ENCODE measurements at places on chromosomes 7 and 10. TPM values are rescaled to one million over a fixed set of nuclear protein-coding genes. Genes with fewer than 3 reads are reported as not detected.

DNA sequence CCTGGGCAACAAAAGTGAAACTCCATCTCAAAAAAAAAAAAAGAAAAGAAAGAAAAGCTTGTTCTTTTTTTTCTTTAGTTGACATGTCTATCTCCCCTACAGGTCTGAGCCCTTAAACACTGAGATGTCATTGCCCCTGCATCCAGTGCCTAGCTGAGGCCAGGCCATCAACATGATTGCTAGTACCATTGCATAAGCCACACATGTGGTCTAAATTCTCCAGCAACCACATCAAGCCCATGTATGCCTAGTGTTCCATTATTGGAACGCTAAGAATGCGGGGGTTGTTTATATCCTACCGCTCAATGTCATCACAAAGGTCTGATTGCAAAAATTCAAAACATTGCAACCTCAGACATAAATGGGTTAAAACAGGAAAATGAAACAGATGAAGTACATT, 62.7 kb downstream of the NPTX2 start:
- no peak for DNase-seq

DNA sequence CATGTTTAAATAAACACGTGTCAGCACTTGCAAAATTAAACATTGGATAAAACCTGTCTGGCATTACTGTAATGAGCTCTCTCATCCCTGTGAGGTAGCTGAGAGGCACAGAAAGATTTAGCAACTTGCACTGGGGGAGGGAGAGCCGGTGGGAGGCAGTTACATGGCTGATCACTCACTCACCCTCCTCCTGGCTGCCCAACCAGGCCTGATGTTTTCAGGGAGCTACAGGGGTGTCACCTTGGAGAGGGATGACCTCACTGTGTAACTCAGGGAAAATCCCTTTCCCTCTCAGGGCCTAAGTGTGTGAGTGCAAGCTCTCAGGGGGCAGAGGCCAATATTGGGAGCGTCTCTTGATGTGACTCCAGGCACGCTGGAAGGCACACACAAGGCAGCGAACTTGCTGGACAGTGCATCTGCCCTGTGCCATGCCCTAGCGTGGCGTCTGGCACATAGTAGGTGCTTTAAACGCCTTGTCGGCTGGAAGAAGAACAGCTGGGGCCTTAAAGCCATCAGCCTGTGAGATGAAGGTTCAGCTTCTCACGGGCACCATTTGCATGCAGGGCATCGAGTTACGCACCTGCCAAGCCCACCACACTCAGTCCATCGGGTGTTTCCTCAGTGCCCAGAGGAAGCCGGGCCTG, 51.1 kb downstream of the ELFN1 start:
- no peak for DNase-seq

ABCB4 gene
- 0.63 TPM for polyA plus RNA-seq

- no peak for DNase-seq
Measured at GRCh38 chr7:150756858-150757257, 19.6 kb downstream of the GIMAP5 start.

NPS gene
- not detected for polyA plus RNA-seq

ACTL6B gene
- polyA plus RNA-seq, result not detected

- no peak for DNase-seq
Measured at GRCh38 chr7:32868116-32868515, 23.4 kb downstream of the KBTBD2 start.

GTPBP4 gene
- polyA plus RNA-seq, result 21.6 TPM

GRCh38 chr10:33421789-33422462, 87.5 kb upstream of the NRP1 start:
- peak; percentile 73 for DNase-seq

DNA sequence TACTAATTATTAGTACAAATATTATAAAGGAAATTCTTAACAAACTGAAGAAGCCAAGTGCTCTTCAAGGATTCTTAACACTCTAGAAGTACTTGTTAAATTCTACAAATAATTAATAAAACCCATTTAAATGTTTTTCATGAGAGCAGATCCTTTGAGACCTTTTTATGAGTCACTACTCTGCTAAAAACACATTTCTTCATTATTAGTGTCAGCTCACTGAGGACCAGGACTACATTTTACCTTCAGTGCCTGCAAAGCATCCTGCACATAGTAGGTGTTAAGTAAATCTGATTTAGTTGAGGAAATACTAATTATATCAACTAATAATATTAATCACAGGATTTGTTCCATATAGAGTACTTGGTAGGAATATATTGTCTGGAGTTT, 273.6 kb downstream of the PHTF2 start:
- no peak for DNase-seq

DNA sequence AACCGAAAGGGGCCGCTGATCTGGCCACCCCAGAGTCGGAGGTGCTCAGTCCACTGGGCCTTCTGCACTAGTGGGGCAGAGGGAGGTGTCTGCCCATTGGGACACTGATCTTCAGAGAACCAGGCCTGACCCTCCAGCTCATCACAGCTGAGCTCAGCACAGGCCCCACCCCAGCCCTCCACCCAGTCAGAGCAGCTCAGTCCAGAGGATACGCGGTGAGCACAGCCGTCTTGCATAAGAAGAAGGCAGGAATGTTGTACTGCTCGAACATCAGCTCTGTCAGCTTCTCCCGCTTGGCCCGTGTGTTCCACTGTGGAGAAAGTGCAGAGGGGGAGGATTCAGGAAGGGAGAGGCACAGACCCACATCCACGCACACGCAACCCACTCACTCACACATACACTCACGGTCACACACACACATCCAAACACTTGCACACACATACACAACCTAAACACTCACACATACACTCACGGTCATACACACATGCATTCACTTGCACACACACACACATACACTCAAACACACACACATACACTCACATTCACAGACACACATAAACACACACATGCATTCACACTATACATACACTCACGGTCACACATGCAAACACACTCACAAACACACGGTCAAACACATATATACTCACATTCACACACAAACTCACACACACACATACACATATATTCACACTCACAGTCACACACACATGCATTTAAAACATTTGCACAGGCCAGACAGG, 6.3 kb downstream of the ACTL6B start:
- DNase-seq, result no peak

ADAM8 gene
- polyA plus RNA-seq, result 1.0 TPM

DNA sequence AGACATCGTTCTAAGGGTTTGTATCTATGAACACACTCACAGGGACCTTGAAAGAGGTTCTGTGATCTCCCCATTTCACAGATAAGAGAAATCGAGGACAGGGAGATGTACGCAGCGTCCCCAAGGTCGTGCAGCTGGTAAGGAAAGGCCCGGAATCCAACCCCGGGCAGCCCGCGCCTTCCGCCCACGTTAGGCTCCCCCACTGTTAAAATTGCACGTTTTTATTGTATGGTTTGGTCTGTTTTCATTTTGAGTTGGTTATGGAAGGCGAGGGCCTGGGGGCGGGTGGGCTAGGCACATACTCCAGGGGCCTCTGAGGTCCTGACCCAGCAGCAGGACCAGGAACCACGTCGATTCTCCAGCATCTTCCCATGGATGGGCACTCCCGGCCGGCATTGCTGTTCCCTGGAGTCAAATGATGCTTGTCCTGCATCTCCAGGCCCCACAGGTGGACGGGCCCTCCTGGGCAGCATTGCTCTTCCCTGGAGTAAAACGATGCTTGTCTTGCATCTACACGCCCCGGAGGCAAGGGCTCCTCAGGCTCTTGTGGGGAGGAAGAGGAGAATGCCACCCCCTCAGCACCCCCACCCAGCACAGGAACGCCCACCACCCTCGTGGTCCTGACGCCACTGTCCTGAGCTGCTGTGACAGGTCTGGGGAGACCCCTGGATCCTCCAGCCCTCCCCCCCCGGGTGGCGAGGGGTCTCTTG, 65.9 kb downstream of the PDGFA start:
- DNase-seq, result no peak

DNA sequence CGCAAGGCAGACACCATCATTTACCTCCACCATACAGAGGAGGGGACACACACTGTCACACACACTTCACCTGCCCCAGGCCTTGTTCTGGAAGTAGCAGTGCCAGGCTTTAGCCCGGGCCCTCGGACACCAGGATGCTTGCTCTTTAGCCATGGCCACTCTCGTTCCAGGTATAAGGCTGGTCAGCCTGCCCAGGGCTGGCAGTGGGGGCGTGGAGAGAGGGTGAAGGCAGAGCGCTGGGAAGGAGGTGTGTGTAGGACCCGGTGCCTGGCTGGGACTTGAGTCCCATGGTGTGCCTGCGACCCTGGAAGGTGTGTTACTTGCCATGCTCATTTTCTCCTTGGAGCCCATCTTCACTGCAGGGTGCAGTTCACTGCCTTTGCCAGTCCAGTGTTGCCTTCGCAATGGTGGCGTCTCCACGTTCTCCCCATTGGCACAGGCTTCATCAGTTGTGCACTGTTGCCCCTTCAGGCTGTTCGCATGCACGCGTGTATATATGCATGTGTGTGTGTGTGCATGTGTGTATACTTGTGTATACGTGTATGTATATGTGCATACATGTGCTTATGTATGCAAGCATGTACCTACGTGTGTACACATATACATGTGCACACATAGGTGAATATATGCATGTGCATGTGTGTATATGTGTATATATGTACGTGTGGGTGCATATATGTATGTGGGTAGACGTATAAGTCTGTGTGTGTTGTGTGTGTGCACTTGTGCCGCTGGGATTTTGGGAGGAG, 153.4 kb downstream of the CAMK1D start:
- peak; percentile 57 for DNase-seq

FLNC gene
- polyA plus RNA-seq, result 7.8 TPM

GRCh38 chr7:107996072-107996882, 6.7 kb downstream of the LAMB1 start:
- DNase-seq, result no peak

GPRIN2 gene
- 0.54 TPM for polyA plus RNA-seq

TCAF2 gene
- 1.9 TPM for polyA plus RNA-seq

GNGT1 gene
- polyA plus RNA-seq, result not detected

IFIT1B gene
- polyA plus RNA-seq, result not detected

ADCY1 gene
- polyA plus RNA-seq, result 0.20 TPM

DNA sequence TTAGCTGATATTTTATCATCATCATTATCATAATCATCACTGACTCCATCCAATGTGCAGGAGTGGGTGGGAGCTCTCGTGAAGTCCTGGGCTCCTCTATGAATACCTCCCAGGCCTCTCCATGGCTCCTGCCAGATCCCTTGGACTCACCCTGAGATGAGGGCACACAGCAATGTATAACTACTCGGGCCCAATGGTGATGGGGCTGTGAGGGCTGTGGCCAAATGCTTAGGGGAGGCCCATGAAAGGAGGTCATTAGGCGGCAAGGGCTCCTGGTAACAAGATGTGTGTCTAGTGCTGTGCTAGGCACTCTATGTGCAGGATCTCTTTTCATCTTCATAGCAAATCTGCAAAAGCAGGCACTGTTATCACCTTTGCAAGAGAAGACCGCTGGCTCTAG, 270.9 kb downstream of the GLRX3 start:
- no peak for DNase-seq

ZNF679 gene
- polyA plus RNA-seq, result not detected

UROS gene
- 39.1 TPM for polyA plus RNA-seq

DNA sequence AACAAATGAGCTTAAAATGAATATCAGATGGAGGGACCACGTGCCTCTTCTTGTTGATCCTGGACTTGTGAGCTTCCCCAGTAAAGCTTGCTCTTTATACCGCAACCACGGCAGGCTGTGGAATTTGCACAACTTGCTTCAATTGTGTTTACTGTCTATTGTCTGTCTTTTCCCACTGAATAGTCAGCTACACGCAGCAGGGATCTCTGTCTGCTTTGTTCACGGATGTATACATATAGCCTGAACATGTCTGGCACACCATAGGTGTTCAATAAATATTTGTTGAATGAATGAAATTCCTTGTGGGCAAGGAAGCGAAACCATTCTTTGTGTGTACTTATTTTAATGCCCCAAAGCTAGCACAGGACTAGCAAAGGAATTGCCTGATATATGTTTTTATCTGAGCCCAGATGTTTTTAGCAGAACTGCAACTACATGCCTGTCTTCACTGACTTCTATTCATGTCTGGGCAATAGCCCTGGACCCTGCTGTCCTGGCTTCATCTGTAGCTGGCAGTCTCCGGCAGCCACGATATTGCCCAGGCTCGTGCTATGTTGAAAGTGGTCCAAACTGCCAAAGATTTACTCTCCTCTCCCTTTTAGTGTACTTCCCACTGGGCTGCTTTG, 29.9 kb upstream of the IFRD1 start:
- DNase-seq, result no peak

GRCh38 chr7:124152859-124153692, 120.2 kb upstream of the TMEM229A start:
- no peak for DNase-seq

- no peak for DNase-seq
Measured at GRCh38 chr10:79586933-79587332, 23.8 kb upstream of the SFTPA1 start.

DNA sequence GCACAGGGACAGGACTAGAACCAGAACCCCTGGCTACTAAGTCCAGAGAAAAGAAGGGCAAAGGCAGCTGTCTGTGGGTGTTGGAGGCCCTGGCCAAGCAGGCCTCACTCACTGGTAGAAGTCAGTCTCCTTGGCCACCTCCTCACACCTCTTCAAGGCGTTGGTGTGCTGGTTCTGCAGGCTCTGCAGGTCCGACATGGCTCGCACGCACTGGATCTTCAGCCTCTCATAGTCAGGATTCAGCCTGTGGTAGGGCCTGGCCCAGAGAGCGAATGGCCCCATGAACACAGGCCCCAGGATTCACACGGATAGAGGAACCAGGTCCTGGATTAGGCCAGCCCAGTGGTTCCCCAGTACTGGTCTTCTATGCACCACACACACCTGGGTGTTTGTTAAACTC, 72.4 kb downstream of the DLG5 start:
- no peak for DNase-seq

DNA sequence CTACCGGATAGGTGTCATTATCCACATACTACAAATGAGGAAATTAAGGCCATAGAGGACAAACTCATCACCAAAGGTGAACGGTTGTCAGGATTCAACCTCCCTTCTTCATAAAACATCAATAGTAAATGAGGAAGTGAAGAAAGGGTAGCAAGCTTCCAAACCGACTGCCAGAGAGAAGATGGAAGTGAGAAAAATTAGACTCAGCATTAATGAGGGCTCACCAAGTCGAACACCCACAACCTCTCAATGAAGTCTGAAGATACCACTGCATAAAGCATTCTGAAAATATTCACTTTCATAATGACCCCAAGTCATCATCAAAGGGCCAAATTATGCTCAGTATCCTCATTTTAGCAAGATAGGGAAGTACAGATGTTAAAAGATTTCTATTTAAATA, 29.6 kb downstream of the ABCB4 start:
- no peak for DNase-seq

HOXA1 gene
- polyA plus RNA-seq, result 0.88 TPM

GRCh38 chr7:22565315-22565811, 65.4 kb upstream of the STEAP1B start:
- DNase-seq, result peak; percentile 56

DNA sequence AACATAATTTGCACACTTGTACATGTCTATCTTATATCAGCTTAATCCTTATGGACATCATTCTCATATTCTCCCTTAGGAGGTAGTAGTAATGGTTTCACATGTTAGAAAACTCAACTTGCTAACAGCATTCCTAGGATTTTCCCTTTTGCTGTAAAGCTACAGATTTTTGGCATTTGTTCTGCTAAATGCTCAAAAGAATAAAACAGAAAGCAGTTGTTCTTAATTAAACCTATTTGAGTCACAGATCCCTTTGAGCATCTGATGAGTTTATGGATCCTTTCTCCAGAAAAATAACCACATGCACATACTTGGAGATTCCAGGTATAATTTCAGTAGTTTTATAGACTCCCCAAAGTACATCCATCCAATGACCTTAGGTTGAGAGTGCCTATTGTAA, 122.9 kb upstream of the BET1 start:
- no peak for DNase-seq

ANKRD22 gene
- 0.18 TPM for polyA plus RNA-seq
